Skeletal muscle tissue (tissue), 5 donors: ENCODE measurements at places on chromosomes 5 and 9. TPM values are rescaled to one million over a fixed set of nuclear protein-coding genes. Genes with fewer than 3 reads are reported as not detected.

Gene HMMR
- total RNA-seq: 2.6 TPM

Gene TAF11L12
- total RNA-seq: not detected

Gene FOXD4L5
- total RNA-seq: under 0.01 TPM

Gene PCDHGA11
- total RNA-seq: 6.8 TPM

Gene NTNG2
- under 0.01 TPM for total RNA-seq

Gene SLCO6A1
- total RNA-seq: 0.52 TPM

Gene DRD1
- not detected for total RNA-seq

Gene MTREX
- total RNA-seq: 85.1 TPM

Gene DMRT3
- under 0.01 TPM for total RNA-seq

Gene EGFLAM
- total RNA-seq: 41.8 TPM

Gene PTPRD
- total RNA-seq: 75.7 TPM

Gene C9orf153
- 1.6 TPM for total RNA-seq

Gene SLC28A3
- total RNA-seq: not detected

Gene AHRR
- 1.0 TPM for total RNA-seq

Gene STPG3
- not detected for total RNA-seq

Gene SPOCK1
- total RNA-seq: 3.7 TPM

Gene SLC6A7
- not detected for total RNA-seq

Gene CDH18
- total RNA-seq: 12.0 TPM

Gene IL5
- not detected for total RNA-seq

Gene FGD3
- total RNA-seq: 4.2 TPM

Gene ARHGEF37
- total RNA-seq: 2.1 TPM

Gene HRH2
- 1.0 TPM for total RNA-seq

Gene IFNB1
- total RNA-seq: not detected

Gene IL33
- 14.6 TPM for total RNA-seq

Gene SLC22A4
- total RNA-seq: 3.1 TPM

Gene AQP7
- total RNA-seq: 6.3 TPM

Gene ROPN1L
- total RNA-seq: not detected

Gene GFPT2
- 9.9 TPM for total RNA-seq

Gene TMED9
- total RNA-seq: 37.6 TPM

Gene PLPPR1
- 6.3 TPM for total RNA-seq

Gene PCDHGA7
- total RNA-seq: 3.7 TPM

Gene BRD8
- total RNA-seq: 34.4 TPM

Gene CD274
- total RNA-seq: 0.52 TPM

Gene PCDHA13
- total RNA-seq: under 0.01 TPM

Gene ZNF879
- 4.7 TPM for total RNA-seq

Gene OTULINL
- total RNA-seq: 6.3 TPM

Gene FOXD1
- total RNA-seq: 0.52 TPM
